Small intestine (tissue), 16 donors: ENCODE measurements at places on chromosomes 16 and 17.
A peak's percentile ranks its signal among the peaks of the same experiment; 100 is the strongest.

DNA sequence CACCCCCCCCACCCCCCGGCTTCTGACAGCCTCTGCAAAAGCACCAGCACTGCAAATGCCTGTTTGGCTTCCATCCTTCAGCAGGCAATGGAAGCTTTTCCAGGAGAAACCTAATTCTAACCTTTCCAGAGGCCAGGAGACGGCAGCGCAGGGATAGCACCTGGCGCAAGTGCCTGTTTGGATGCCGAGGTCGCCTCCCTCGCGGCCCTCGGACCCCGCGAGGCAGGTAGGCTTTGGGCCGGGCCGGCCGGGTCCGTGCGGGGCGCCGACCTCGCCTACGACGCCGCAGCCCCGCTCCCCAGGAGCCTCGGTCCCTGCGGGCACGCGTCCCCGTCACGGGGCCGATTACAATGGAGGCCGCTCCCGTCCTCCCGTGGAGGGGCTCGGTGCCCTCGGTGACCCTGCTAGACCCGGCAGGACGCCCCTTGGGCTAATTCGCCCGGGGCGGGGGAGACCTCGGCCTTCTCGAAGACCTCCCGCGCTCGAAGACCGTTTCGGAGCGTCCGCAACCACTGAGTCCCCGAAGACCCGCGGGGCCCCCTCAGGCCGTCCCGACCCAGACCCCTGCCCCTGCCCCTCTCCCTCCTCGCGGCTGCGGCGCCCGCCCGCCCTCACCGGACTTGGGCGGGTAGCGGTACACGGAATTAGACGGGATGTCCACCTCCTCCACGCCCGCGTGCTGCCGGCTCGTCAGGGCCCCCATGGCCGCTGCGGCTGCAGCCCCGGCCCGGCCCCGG, 587 bp downstream of the RNF157 start:
- DNase-seq, result no peak

DNA sequence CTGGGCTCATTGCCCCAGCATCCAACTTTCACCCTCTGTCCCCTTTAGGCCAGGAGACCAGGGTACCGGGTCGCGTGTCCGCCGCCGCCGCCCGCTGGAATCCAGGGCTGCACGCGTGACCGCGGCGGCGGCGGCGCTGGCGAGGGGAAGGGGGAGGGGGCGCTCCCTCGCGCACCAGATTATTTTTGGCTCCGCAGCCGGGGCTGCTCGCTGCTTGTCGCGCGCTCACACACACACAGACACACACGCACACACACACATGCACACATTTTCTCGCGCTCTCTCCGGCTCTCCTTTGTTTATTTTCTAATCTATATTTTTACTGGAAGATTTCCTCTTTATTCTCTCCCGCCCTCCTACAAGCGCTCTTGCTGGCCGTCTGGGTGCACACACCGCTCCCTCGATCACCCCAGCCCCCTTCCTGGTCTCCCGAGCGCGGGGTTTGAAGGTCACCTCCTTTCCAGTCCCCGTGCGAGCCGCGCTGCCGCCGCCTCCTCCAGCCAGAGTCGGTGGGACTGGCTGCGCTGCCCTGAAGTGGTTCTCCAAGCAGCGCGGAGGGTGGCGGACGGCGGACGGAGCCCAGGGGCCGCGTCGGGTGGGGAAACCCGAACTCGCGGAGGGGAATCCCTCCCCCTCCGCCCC, 921.4 kb upstream of the EEF2KMT start:
- no peak for DNase-seq

DNA sequence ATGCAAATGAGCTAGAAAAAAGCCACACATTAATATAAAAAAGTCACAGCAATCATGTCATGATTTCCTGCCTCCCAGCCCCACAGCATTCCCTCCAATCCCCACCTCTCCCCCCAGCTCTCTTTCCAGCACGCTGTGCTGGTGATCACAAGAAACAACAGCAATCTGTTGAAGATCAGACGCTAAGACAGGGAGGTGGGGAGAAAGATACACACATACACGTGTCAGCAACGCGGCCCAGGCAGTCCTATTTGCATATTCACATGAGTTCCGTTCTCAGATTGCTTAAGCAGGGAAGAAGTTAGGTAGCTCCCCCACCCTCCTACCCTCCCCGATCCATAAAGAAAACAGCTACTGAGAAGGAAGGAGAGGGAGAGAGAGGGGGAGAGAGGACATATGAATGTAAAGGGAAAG, 405.5 kb upstream of the PSMD7 start:
- DNase-seq, result no peak

- DNase-seq, result no peak
Observed at GRCh38 chr17:27930000-27930399, 36.8 kb upstream of the LYRM9 start.

- DNase-seq, result no peak
Observed at GRCh38 chr17:81330884-81331245, 35.8 kb upstream of the SLC38A10 start.

DNA sequence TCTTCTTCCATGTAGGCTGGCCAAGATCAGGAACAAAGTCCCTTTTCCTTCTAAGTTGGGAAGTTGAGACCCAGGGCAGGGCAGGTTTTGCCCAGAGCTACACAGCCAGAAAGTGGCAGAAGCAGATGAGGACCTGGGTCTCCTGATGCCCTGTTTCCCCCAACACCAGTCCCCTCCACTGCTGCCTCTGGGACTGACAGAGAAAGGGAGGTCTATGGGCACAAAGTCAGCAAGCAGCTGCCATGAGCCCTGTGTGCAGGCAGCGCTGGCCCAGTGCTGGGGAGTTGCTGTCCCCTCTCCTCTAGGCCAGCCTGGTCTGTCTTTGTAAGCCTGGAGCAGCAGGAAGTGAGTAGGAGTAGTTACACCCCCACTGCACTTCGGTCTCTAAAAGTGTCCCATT, 46.9 kb upstream of the NKD1 start:
- DNase-seq, result no peak

DNA sequence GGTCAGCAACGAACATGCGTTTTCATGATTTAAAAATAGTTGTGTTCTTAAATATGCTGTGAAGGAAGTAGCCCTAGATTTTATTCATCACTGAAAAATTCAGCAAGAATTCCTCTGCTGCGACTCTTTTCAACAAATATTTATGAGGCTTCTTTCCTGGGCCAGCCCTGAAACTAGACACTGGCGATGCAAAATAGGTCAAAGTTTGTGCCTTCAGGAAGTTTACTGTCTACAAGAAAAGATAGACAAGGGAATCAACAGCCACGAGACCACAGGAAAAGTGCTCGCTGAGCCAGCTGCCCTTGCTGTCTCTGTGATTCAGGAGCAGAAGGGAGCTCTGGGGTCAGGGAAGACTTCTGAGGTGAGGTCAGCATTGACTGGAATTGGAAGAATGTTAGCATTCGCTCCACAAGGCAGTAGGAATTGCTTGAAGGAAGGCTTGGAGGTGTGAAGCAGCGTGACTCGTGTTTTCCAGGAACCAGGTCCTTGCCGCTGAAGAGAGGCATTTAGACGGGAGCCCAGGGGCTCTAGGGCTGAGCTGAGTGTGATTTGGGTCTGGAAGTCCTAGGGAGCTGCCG, 1.9 kb upstream of the RPL26 start:
- no peak for DNase-seq

DNA sequence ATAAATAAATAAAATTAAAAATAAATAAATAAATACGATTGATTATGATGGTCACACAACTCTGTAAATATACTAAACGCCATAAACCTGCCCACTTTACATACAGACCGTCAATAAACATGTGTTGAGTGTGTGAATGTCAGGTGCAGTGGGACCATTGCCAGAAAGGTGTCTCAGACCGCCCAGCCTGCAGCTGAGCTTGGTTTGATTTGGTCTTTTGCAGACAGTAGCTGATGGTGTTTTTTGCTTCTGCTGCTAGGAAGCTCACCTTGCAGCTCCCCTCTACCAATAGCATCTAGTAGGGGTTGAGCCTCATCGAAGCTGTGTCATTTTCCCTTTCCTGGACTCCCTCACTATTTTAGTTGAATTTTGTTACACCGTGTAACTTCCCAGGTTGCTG, 23.5 kb downstream of the UBALD1 start:
- no peak for DNase-seq

DNA sequence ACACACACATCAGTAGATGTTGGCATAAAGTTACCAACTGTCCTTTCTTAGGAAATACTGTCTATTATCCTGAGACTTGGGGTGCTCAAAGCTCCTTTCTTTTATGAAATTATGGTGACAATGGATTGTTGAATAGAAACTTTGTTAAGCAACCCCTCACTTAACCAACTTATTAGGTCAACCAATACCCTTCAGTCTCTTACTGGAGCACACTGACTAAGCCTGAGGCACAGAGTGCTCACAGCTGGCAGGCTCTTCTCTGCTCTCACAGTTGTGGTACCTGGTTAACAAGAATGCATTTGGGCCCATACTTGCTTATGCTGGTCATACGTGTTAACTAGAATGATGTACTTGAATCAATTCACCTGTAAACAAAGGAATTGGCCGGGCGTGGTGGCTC, 24.8 kb downstream of the CD300LF start:
- no peak for DNase-seq

- no peak for DNase-seq
Observed at GRCh38 chr16:90020838-90021382, 1.7 kb upstream of the DBNDD1 start.

DNA sequence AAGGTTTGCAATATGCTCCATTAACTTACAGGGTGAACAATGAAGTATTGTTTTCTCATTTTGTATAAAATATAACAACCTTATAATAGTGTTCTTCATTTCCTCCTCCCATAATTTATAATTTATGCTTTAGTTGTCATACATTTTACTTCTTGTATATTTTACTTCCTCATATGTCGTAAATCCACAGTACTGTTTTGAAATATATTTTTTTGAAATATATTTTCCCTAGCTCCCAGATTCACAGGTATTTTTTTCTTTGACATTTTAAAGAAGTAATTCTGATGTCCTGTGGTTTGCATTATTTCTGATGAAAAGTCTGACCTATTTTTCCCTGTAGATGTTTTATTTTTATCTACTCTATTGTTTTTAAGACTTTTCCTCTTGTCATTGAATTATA, 52.7 kb downstream of the VMP1 start:
- no peak for DNase-seq

DNA sequence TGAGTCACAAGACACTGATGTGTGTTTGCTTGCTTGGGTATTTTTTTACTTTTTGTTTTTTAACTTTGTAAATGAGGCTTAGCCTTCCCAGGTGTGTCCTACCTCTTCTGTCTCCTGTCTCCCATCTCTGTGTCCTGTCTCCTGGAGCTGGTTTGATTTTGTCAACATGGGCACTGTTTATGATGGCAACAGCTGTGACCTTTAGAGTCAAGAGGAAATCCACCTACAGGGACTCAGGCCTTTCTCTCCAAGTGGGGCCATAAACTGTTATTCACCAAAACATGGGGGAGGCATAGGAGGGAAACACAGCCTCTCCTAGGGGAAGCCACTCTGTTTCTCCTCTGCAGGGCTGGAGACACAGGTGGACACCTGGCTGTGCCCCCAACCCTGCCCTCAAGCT, 13.1 kb upstream of the PLCG2 start:
- peak; percentile 54 for DNase-seq

- DNase-seq, result no peak
Observed at GRCh38 chr16:57392694-57393093, 11.9 kb upstream of the CCL17 start.

GRCh38 chr17:81341516-81342268, 46.6 kb upstream of the SLC38A10 start:
- peak; percentile 67 for DNase-seq

DNA sequence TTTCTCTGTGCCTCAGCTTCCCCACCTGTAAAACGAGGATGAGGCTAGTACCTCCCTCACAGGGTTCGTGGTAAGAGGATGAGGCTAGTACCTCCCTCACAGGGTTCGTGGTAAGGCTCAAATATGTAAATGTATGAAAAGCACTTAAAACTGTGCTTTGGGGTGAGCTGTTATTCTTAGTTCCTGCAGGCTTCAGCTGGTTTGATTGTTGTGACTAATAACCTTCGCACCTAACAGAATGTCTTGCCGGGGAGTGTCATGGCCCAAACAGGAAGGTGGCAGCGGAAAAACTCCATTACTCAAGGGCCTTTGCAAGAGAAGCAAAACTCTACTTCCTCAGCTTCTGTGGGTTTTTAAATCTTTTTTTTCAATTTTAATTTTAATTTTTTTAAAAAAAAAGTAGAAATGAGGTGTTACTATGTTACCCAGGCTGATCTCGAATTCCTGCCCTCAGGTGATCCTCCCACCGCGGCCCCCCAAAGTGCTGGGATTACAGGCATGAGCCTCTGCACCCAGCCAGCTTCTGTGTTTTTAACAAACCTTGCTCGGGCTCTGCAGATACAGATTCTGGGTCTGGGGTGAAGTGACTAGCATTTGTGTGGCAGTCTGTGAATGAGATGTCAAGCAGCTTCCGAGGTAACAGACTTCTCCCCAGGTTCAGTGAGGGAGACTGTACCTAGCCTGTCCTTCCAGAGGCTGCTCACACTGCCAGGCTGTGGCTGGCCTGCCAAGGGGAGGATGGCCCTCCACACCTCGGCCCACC, 103.0 kb downstream of the RAB11FIP4 start:
- DNase-seq, result peak; percentile 94

DNA sequence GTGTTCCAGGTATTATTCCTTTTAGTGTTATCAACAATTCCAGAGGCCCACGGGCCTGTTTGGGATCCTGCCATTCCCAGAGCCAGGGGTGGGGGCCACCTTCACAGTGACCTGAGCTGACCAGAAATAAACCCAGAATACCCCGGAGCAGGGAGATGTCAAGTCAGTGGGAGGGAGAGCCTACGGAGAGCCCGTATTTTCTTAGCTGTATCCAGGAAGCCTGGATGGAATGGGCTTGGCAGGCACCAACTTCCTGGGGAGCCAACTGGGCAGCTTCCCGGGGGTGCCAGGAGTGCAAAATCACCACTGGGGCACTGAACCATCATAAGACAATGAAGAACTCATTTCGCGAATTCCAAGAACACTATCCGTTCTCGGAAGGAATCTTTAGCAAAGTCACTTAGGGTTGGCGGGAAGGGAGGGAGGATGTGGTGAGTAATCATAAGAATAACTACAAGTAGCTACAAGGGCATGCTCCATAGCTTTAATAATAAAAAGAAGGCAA, 13.2 kb upstream of the MRTFB start:
- DNase-seq, result no peak

GRCh38 chr16:78538292-78538691, 438.8 kb downstream of the WWOX start:
- DNase-seq, result no peak

DNA sequence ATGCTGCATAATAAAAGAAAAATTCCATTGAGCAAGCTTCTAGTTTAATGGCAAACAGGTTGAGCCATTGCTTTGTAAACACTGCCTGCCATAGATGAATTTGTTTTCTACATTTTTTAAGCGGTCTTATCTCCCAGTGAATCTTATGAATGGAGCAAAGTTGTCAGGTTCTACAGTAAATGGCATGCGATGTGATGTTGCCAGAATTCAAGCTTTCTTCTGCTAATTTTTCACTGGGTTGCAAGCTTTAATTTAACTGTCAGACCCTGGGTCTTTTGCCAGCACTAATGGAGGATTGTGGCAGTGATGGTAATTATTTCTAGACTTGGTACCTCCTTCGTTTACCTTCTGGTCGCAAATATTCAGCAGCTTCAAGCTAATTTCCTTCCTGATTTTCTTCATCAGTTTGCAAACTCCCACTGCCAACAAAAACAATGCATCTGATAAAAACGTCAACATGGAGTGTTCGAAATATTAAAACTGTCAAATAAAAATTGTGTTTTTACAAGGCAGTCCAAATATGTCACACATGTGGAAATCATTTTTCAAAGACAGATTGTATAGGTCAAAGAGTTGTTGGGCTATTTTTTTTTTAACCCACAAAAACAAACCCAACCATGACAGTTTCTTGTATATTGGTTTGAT, 274.2 kb upstream of the ERCC4 start:
- no peak for DNase-seq
